ENCODE measurements at places on chromosomes 3 and 15.

- no peak for DNase-seq
Measured at GRCh38 chr3:175598740-175599139, 739.6 kb downstream of the NAALADL2 start.

DNA sequence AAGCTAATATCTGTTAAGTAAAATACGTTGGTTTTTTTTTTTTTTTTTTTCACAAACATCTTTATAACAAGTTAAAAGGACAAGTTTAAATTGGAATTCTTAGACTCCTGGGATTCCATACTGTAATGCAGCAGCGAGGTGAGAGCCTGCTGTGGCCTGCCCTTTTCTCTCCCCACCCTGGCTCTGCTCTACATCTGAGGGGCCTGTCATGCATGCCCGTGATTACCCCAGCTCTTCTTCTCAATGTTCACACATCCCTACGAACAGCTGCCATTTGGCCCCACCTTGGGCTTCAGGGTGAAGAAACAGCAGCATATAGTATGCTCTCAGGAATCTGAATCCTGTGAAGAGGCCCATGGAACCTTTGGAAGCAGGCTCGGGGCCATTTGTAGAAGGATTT, 14.7 kb downstream of the CFAP91 start:
- no peak for DNase-seq

DNA sequence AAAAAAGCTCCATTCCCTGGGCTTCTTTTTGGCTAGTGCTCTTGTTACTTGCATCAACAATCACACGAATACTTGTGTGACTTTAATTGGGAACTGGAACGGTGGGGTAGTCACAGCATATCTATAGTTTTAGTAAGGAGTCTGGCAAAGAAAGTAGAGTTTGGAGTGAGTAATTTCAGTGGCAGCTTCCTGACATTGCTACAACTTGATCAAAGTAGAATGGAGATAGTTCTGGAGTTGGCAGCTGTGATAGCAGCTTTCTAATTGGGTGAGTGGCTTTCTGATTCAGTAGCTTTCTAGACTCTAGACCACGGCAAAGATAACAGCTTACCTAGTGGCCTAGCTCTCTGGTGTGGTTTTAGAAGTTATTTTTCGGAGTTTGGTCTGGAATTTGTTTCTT, 475.0 kb downstream of the TUSC7 start:
- DNase-seq: peak; percentile 37

- peak; percentile 88 for DNase-seq
Measured at GRCh38 chr3:124985349-124985748, 50.8 kb upstream of the MUC13 start.

GRCh38 chr3:45479621-45480035, 91.3 kb downstream of the LARS2 start:
- peak; percentile 77 for DNase-seq

GRCh38 chr15:95758851-95759250, 571.6 kb upstream of the NR2F2 start:
- DNase-seq: no peak

- peak; percentile 60 for DNase-seq
Measured at GRCh38 chr3:159273608-159274007, 471.8 kb downstream of the MFSD1 start.

GRCh38 chr15:50939911-50940310, 31.4 kb downstream of the AP4E1 start:
- DNase-seq: no peak

GRCh38 chr3:43211681-43212080, 74.7 kb upstream of the SNRK start:
- no peak for DNase-seq

DNA sequence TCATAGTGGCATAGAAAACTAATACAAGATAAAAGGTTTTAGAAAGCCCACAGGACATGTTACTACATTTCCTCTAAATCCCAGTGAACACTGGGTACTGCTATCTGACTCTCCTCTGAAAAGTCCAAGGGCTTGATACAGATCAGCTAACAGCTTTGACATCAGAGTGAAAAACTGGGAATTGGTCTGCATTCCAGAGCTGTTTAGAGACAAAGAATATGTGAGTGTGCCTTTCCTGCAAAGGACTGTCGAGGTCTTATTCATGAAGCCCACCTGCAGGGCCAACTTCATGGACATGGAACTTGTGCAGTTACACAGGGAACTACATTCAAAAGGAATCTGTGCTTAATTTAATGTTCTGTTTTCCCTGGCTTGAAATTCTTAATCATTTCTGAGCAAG, 5.2 kb upstream of the TMCO5A start:
- DNase-seq: no peak

DNA sequence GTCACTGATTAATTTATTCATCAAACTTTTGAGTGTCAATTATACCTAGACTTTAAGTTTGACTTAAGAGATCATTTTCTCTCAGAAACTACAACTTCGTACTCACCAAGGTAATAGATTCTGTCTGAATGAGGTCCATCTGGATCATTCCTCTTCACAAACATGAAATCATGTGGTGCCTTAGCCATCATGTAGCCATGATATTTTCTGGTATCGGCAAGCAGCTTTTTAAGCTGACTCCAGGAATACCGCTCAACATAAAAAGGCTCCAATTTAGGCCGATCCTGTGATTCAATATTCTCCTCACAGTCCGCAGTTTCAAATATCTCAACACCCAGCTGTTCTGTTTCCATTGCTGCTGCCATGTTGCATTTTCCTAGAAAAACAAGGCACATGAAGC, 5.3 kb downstream of the DPP8 start:
- no peak for DNase-seq

- DNase-seq: no peak
Measured at GRCh38 chr3:150110097-150110496, 139.4 kb upstream of the PFN2 start.

GRCh38 chr3:120682095-120682681, at the start of gene HGD:
TSS of gene HGD (minus strand) at chr3:120682239. CDS start at chr3:120682111, 128 bp downstream.
- DNase-seq: no peak

GRCh38 chr3:133388696-133389395, 11.0 kb upstream of the BFSP2 start:
- no peak for DNase-seq

DNA sequence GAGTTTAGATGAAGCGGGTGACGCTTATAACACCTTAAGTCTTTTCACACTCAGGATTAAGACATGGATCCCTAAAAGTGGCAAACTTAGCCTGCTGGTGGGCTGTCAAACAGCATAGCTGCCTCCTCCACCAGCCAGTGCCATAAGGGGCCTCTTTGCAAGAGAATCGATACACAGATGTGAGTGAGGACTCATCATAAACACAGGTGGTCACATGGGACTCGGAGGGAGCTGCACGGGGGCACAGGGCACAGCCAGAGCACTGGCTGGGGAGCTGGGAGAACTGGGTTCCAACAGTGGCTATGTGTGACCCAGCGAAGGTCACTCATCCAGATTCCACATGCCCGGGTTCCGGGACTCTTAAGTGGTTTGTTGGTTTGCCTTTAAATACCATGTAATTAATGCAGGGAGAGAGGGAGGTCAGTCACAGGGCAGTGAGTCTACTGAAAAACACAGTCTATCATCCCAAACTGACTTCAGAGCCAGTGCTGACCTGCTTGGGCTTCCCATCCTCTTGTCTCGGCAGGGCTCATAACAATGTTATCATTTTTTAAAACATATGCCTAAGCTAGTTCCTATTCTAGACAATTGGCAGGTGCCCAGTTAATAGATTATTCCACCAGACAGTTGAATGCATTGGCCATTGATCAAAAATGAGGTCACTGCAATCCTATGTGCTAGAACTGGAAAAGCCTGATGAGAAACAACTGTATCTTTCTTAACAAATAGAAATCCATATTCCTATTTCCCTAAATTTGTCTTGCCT, 51.8 kb downstream of the SLC12A8 start:
- no peak for DNase-seq

DNA sequence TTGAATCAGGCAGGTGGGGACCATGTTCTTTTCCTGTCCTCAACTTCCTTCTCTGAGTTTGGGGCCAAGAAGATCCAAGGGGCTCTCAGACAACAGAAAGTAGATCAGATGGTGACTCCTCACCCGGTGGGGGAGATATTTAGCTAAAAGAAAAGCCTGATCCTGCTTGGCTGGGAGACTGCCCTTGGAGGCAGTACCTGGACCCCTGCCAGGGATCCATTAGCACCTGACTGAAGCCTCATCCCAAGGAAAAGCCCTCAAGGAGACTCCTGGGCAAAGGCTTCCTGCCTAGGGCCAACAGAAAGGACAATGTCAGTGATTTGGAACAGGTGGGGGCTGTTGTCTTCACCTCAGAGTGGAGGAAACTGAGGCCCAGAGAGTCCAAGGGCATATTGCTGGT, 33.5 kb upstream of the HHATL start:
- no peak for DNase-seq

DNA sequence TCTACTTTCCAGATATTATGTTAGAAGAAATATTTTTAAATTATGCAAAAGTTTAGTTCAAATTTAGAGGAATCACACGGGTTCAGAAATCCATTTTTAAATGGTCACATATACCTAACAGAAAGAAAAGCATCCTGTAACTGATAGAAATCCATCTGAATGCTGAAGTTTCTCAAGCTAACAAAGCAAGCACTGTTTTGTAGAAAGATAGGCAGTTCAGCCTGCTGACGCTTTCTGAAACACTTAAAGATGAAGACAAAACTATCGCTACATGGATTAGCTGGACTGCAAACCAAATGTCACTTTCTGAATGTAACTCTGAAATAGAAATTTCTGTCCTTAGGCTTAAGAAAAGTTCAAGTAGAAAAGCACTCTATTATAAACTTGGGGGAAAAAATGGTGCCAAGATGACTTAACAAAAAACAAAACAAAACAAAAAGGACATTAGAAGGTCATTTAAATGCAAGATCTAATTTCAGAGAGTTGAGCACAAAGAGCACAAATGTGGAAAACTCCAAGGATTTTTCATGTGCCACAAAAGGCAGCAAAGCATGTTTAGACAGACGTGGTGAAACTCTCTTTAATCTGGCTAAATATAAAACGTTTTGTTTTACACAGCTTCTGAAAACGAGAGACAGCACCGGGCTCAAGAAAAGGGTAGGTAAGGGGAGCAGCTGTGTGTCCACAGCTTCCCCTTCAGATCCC, 1.2 kb downstream of the PLOD2 start:
- no peak for DNase-seq

- peak; percentile 44 for DNase-seq
Measured at GRCh38 chr15:59532770-59533379, 78.7 kb upstream of the GCNT3 start.

GRCh38 chr3:117195034-117195433, 485.5 kb downstream of the TUSC7 start:
- no peak for DNase-seq

GRCh38 chr3:185647134-185647879, 61.2 kb downstream of the SENP2 start:
- no peak for DNase-seq

- peak; percentile 27 for DNase-seq
Measured at GRCh38 chr3:36792342-36792741, 28.0 kb upstream of the DCLK3 start.

DNA sequence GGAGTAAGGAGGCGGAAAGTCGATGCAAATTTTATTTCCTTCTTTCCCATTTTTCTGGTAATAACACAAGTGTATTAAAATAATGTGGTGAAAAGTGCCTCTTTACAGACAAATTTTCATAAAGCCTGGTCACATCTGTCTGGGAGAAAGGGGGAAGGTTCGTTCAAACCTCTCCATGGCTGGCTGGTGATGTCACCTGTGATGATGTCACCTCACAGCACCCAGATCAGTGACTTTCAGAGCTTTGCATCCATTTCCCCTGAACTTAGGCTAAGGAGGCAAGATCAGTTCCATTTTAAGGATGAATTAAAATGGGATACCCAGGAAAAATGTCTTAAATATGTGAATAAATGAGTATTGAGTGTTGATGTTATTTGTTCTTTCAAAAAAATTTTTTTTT, 34.1 kb downstream of the ATP10A start:
- DNase-seq: no peak

DNA sequence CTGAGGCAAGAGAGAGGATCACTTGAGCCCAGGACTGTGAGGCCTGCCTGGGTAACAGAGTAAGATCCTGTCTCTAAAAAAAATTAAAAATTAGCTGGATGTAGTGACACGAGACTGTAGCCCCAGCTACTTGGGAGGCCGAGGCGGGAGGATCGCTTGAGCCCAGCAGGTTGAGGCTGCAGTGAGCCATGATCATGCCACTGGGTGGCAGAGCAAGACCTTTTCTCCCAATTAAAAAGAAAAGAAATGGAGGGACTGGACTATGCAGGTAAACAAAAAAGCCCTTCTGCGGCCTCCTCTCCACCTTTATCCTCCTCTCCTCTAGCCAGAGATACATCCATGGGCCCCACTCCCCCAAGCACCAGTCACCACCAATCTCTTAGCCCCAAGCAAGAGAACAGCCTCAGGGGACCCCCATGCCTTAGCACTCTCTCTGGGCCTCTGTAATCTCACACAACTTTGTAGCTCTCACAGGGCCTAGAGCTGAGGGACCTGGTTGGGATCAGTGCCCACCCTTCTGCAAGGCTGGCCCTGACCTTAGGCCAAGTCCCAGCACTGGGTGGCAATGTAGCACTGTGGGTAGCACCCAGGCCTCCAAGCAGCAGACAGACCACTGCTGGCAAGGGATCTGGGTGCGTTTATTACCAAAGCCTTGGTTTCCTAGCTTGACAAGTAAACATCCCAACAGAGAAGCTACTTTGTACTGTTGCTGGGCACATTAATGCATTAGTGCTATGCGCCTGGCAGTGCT, 43.4 kb downstream of the FAM174B start:
- no peak for DNase-seq

- no peak for DNase-seq
Measured at GRCh38 chr3:192373586-192373985, 353.8 kb downstream of the FGF12 start.

GRCh38 chr3:73536336-73536895, 88.3 kb downstream of the PDZRN3 start:
- no peak for DNase-seq

DNA sequence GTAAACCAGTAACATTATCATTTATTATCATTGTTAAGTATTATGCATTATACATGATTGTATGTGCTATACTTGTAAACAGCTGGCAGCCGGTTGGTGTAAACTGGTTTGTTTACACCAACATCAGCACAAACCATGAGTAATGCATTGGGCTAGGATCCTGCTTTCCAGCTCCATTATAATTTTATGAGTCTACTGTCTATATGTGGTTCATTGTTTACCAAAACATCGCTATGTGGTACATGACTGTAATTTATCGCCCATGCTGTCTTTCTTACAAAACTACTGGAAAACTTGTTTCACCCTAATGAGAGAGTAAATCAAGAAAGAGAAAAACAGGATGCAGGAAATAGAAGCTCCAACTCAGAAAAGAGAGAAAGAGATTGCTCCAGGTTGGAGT, 224.8 kb upstream of the CBLB start:
- no peak for DNase-seq

DNA sequence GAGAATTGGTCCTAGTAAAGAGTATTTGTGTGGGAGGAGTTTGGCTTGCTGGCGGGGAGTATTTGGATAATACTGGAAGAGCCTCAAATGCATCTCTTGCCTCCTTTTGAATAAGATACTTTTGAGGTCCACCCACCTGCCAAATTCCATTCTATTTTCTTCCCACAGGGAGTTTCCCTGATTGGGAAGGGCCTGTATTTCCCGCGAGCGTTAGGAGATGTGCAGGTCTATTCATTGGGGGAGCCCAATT, 406 bp upstream of the RASA2 start:
- no peak for DNase-seq

All from AG20443 (cell line).